ENCODE measurements at places on chromosomes 13 and 19. TPM values are rescaled to one million over a fixed set of nuclear protein-coding genes. Genes with fewer than 3 reads are reported as not detected.

DNA sequence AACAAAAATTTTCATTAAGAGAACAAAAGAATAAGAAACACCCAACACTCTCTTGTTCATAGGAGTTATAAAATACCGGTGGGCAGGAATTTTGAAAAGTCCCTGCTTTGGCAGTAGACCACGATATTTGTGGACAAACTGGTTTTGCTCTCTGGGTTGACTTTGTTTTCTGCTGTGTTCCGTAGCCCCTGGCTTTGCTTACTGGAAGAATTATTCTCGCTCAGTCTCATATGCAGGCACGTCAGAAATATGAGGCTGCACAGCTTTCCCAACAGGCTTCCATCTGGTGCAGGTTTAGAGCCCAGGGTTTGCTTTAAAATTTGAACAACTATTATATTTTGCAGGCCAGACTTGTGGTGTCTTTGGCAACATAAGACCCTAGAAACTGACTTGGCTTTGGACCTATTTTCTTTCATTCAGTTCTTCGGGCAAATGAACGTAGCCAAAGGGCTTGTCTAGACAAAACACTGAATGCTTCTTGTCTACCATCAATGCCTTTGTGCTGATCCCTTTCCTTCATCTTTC, 2012.6 kb downstream of the PCDH9 start:
- no peak for DNase-seq
- no peak overlapping the region for H3K4me3 ChIP-seq
- no peaks in the 10 kb centered on the region for H3K27me3 ChIP-seq
- H3K4me1 ChIP-seq, result no peaks in the 10 kb centered on the region

The COL4A1 gene
- total RNA-seq, result 27.0 TPM

The FFAR1 gene
- total RNA-seq, result not detected

The KCTD12 gene
- 58.4 TPM for total RNA-seq

The SIGLEC8 gene
- total RNA-seq, result 0.94 TPM

- H3K27me3 ChIP-seq, result peaks cover 21% of the 10 kb centered on the region
- H3K4me1 ChIP-seq, result no peaks in the 10 kb centered on the region
- H3K27ac ChIP-seq, result no peak overlapping the region
- H3K4me3 ChIP-seq, result no peak overlapping the region
These were observed 1.5 kb downstream of the IFNL4 start for GRCh38 chr19:39246951-39247669.

GRCh38 chr13:102970542-102970941, 95.7 kb downstream of the SLC10A2 start:
- no peak overlapping the region for H3K27ac ChIP-seq
- H3K36me3 ChIP-seq, result no peaks in the 10 kb centered on the region
- H3K4me3 ChIP-seq, result no peak overlapping the region
- no peaks in the 10 kb centered on the region for H3K4me1 ChIP-seq
- no peaks in the 10 kb centered on the region for H3K27me3 ChIP-seq
- no peak for DNase-seq

DNA sequence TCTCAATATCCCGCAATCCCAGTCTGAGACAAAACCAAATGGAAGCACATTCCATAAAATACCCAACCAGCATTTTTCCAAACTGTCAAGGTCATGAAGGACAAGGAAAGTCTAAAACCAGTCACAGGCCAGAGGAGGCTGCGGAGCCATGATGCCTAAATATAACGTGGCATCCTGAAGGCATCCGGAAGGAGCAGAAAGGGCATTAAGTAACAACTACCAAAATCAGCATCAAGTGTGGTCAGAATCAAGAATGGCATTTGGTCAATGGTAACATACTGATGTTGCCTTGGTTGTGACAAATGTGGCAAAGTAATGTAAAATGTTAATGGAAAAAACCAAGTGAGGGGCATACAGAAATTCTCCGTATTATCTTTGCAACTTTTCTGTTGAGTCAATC, 3.5 kb upstream of the ATF5 start:
- H3K27ac ChIP-seq, result no peak overlapping the region
- H3K4me3 ChIP-seq, result no peak overlapping the region
- DNase-seq, result no peak
- peaks cover 8% of the 10 kb centered on the region for H3K36me3 ChIP-seq
- peaks cover 7% of the 10 kb centered on the region for H3K4me1 ChIP-seq
- H3K27me3 ChIP-seq, result no peaks in the 10 kb centered on the region

- no peak overlapping the region for H3K27ac ChIP-seq
- no peak for DNase-seq
- H3K4me1 ChIP-seq, result no peaks in the 10 kb centered on the region
- H3K4me3 ChIP-seq, result no peak overlapping the region
- peaks cover 19% of the 10 kb centered on the region for H3K27me3 ChIP-seq
These were observed 3.9 kb downstream of the FBXO17 start for GRCh38 chr19:38971672-38972071.

DNA sequence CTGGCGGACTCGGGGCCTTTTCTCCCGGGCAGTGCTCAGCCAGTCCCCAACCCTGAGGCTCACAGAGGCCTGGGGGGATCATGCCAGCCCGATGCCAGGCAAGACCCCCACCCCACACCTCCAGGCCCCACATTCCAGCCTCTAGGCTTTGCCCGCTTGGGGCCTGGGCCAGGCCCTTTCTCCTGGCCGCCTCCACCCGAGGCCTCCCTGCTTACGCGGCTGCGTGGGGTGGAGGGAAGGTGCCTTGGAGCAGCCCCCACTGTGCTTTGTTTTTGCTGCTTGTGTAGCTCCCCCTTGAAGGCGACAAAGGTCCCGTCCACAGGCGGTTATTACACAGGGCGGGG, 38.4 kb downstream of the SMIM24 start:
- no peaks in the 10 kb centered on the region for H3K27me3 ChIP-seq
- no peak overlapping the region for H3K27ac ChIP-seq
- H3K4me1 ChIP-seq, result no peaks in the 10 kb centered on the region

DNA sequence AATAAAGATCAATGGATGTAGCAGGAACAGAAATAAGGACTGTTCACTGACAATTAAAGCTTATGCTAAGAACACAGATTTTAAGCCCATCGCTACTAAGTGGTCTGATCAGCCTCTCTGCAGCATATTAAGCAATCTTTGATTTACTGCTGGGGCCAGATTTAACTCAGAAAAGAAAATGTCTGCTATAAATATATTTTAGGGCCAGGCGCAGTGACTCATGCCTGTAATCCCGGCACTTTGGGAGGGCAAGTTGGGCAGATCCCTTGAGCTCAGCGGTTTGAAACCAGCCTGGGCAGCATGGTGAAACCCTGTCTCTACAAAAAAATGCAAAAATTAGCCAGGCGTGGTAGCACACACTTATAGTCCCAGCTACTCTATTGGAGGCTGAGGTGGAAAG, 43.0 kb downstream of the METTL21C start:
- no peaks in the 10 kb centered on the region for H3K4me1 ChIP-seq
- no peak for DNase-seq
- H3K27ac ChIP-seq, result no peak overlapping the region
- H3K4me3 ChIP-seq, result no peak overlapping the region
- H3K27me3 ChIP-seq, result no peaks in the 10 kb centered on the region
- peaks cover 16% of the 10 kb centered on the region for H3K36me3 ChIP-seq

The MCF2L gene
- 88.3 TPM for total RNA-seq

The CBARP gene
- 0.48 TPM for total RNA-seq

- H3K4me1 ChIP-seq, result no peaks in the 10 kb centered on the region
- no peaks in the 10 kb centered on the region for H3K27me3 ChIP-seq
- no peaks in the 10 kb centered on the region for H3K36me3 ChIP-seq
These were observed 31.1 kb downstream of the ZNF146 start for GRCh38 chr19:36246006-36246481.

DNA sequence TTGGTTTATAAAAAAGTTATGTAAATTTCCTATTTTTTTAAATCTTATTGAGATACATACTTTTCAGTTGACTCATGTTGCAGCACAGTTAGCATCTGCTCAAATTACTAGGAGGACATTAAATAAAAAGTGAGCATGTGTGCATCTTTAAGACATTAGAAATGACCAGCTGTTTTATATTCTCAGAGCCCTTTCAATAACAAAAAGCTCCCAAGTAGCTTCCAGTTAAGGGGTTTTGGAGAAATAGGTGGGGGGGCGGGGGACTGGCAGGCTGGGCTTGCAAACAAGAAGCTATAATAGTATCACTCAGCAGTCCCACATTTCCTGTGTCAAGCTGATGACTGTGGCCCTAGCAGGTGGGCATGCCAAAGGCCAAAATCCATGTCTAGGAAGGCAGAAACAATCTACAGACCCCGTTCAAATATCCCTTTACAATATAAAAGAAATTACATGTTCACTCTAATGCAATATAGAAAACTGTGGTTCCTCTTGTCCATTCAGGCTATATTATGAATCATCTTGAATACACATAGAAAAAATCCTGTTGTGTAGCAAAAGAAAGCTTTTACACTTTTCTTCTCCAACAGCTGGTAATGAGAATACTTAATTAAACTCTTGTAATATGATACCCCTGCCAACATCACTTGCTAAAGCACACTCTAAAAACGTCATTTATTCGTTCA, 1713.2 kb upstream of the SLC10A2 start:
- no peak overlapping the region for H3K27ac ChIP-seq
- no peaks in the 10 kb centered on the region for H3K27me3 ChIP-seq
- DNase-seq, result no peak
- H3K4me1 ChIP-seq, result no peaks in the 10 kb centered on the region
- H3K4me3 ChIP-seq, result no peak overlapping the region

The SLC25A41 gene
- 1.8 TPM for total RNA-seq

DNA sequence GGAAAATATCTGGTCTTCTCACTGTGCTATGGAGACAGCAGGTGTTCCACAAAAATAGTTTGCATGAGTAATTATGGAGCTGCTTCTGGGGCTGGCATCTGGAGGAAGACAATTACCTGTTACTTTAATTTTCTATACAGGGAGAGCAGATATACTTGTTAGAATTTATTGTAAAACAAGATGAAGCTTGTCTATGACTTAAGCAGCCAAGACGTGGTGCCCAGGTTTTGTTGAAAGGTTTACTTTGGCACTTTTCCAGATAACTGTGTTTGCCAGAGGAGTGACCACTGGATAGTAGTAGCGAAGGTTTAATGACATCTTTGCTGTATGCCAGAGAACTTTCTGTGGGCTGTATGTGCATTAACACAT, 134.5 kb upstream of the KL start:
- no peak for DNase-seq
- no peaks in the 10 kb centered on the region for H3K36me3 ChIP-seq
- H3K27ac ChIP-seq, result no peak overlapping the region
- no peaks in the 10 kb centered on the region for H3K4me1 ChIP-seq
- H3K27me3 ChIP-seq, result no peaks in the 10 kb centered on the region

GRCh38 chr19:16433986-16434385, 37.8 kb downstream of the EPS15L1 start:
- no peak overlapping the region for H3K4me3 ChIP-seq
- no peaks in the 10 kb centered on the region for H3K4me1 ChIP-seq
- H3K36me3 ChIP-seq, result no peaks in the 10 kb centered on the region
- DNase-seq, result no peak
- no peaks in the 10 kb centered on the region for H3K27me3 ChIP-seq

The ATP4B gene
- not detected for total RNA-seq

DNA sequence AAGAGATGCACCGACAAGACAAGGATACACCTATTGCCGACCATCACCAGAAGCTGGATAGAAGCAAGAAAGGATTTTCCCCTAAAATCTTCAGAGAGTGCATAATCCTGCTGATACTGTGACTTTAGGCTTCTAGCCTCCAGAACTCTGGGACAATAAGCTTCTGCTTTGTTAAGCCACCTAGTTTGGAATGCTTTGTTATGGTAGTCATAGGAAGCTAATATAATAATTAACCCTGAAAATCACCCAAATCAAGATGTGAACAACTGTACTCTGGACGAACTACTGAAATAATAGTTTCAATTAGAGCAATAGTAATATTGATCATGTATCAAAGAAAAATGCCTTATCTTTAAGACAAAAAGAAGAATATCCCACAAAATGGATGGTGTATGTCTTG, 524.6 kb downstream of the EFNB2 start:
- H3K27ac ChIP-seq, result no peak overlapping the region
- H3K4me3 ChIP-seq, result no peak overlapping the region
- H3K36me3 ChIP-seq, result no peaks in the 10 kb centered on the region
- no peaks in the 10 kb centered on the region for H3K4me1 ChIP-seq
- DNase-seq, result no peak

The RDH8 gene
- not detected for total RNA-seq

The PRR36 gene
- total RNA-seq, result 0.22 TPM

The PSG2 gene
- not detected for total RNA-seq

GRCh38 chr13:106850973-106851650, 283.2 kb upstream of the ARGLU1 start:
- no peaks in the 10 kb centered on the region for H3K4me1 ChIP-seq
- no peak overlapping the region for H3K27ac ChIP-seq
- no peak overlapping the region for H3K4me3 ChIP-seq
- DNase-seq, result no peak
- H3K36me3 ChIP-seq, result no peaks in the 10 kb centered on the region

DNA sequence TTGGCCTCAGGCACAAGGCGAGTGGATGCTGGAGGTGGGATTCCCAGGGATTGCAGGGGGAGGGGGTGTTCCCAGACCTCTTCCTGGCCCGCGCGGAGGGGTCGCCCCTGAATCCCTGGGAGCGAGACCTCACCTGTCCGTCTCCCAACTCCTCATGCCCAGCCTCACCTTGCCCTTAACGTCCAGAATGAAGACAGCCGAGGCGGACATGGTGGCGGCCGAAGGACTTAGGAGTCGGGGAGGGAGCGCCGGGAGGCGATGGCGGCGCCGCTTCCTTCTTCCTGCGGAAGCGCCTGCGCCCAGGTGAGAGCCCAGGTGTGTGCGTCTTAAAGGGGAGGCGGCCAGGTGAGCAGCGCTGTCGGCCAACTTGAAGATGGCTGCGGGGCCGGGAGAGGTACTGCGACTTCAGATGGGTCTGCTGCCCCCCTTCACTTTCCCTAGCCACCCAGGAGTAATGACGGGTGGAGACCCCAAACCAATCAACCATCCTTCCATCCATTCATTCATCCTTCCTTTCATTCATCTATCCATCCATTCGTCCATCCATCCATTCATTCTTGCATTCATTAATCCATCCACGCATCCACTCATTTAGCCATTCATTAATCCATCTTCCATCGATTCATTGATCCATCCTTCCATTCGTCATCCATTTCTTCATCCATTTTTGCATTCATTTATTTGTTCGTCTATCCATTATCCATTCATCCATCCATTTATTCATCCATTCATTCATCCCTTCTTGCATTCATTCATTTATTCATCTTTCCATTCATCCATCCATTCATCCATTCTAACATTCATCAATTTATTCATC, at the start of gene AP1M2:
TSS of gene AP1M2 (minus strand) at position 291 of the 817 bp plus-strand sequence. CDS start at position 210, 81 bp downstream.
- no peaks in the 10 kb centered on the region for H3K27me3 ChIP-seq
- peak within 1 kb of the TSS; percentile 65 for H3K4me3 ChIP-seq
- H3K4me1 ChIP-seq, result no peaks in the 10 kb centered on the region
- no peaks in the 10 kb centered on the region for H3K36me3 ChIP-seq

All from colonic mucosa (tissue), 4 donors.